ENCODE measurements at places on chromosomes 12 and 14.

GRCh38 chr12:26936559-26937442, 980 bp downstream of the INTS13 start:
- no peak for DNase-seq

DNA sequence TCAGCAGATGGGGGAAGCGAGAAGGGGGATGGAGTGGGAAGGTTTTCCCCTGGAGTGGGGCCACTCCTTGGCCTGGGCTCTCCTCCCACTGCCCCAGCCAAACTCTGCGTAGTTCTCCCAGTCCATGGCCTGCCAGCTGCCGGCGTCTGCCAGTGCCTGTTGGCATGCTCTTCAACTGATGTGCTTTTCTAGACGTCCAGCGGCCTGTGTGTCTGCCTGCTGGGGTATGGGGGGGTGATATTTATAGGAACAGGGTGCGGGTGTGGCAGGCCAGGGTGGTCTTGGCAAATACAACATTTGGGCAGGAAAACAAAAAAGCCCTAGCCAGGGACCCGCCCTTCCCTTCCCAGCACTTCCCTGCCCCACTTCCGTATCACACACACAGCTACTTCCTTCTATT, 786.3 kb upstream of the NOVA1 start:
- DNase-seq, result no peak

GRCh38 chr14:104467641-104468040, 111.9 kb upstream of the C14orf180 start:
- DNase-seq, result no peak

GRCh38 chr14:59356767-59357166, 108.4 kb downstream of the GPR135 start:
- no peak for DNase-seq

DNA sequence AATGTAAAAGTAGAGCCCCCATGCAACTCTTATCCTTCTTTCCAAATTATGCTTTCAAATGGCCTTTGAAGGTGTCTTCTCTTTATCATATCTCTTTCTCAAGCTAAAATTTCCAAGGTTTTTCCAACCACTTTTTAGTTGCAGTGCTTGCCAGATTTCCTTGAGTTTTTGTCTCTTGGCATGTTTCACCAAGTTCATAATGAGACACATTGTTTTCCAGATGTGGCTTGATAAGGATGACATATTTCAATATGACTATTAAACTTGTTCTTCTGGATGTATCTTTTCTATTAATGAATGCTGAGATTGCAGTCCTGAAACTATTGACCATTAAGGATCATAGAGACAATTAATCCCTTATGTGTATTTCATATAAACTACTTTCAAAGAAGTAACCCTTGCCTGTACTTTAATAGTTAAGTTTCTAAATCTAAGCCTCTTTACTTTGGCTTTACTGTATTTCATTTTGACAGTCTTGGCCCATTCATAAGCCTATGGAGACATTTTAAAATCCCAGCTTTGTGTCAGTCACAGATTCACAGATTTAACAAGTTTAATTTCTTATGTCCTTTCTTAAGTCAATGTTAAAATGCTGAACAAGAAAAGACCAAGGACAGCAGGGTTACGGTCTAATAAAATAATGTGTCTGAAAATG, 151.5 kb downstream of the LRFN5 start:
- DNase-seq, result no peak

- no peak for DNase-seq
Measured at GRCh38 chr14:55130196-55130550, 1.1 kb downstream of the LGALS3 start.

- no peak for DNase-seq
Measured at GRCh38 chr12:57811028-57811755, 7.3 kb downstream of the AVIL start.

- no peak for DNase-seq
Measured at GRCh38 chr12:40123496-40123895, 17.6 kb upstream of the SLC2A13 start.

- DNase-seq, result no peak
Measured at GRCh38 chr12:93939641-93940325, 208.6 kb upstream of the PLXNC1 start.

DNA sequence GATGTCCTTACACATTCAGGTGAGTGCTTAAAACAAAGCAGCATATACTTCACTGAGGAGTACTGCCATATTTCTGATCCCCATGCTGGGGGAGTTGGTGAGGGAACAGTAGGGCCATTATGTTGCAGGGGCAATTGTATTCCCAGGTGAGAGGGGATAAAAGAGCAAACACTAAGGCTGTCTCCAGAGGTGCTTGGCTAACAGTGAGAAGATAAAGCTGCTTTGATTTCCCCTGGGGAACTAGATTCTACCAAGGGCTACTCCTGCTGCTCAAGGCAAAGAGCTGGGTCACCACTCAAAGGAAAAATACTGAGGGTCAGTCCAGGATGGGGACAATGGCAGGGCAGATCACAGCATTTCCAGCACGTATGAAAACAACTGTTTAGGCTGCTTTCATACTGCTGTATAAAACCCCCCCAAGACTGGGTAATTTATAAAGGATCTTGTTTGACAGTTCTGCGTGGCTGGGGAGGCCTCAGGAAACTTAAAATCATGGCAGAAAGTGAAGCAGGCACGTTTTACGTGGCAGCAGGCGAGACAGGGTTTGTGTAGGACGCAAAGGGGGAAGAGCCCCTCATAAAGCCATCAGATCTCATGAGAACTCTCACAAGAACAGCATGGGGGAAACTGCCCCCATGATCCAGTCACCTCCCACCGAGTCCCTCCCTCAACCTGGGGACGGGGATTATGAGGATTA, 47.8 kb upstream of the OR5AU1 start:
- no peak for DNase-seq

DNA sequence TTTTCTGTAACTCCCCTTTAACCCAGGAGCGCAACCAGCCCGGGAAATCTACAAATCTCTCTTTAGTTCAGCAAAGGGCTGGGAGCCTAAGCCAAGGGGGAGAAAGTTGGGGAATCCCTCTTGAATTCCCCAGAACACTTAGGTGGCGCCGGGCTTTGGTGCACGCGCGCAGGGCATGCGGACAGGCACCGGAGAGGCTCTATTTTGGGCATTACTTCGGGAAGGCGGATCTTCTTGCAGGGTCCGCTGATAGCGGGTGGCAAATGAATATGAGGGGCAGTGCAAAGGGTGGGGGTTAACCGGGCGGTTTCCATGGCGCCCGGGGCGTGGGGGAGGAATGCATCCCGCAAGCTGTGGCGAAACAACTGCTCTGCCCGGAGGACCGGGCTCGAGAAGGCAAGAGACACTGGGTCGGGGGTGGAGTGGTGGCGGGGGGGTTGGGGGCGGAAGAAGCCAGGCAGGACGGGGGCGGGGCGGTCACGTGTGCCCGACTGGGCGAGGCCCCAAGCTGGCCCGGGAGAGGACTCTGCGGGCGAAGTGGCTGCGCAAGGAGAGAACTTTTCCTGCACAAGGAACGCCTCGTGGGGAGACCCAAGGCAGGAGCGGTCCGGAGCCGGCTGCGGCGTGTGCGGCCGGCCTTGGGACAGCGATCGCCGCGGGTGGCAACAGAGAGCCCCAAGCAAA, at the start of gene FLVCR2:
TSS of gene FLVCR2 (plus strand) at position 519 of the 684 bp plus-strand sequence. CDS start 353 bp downstream, outside the sequence.
- peak; percentile 91 for DNase-seq

- no peak for DNase-seq
Measured at GRCh38 chr12:28051516-28052354, 79.2 kb upstream of the PTHLH start.

DNA sequence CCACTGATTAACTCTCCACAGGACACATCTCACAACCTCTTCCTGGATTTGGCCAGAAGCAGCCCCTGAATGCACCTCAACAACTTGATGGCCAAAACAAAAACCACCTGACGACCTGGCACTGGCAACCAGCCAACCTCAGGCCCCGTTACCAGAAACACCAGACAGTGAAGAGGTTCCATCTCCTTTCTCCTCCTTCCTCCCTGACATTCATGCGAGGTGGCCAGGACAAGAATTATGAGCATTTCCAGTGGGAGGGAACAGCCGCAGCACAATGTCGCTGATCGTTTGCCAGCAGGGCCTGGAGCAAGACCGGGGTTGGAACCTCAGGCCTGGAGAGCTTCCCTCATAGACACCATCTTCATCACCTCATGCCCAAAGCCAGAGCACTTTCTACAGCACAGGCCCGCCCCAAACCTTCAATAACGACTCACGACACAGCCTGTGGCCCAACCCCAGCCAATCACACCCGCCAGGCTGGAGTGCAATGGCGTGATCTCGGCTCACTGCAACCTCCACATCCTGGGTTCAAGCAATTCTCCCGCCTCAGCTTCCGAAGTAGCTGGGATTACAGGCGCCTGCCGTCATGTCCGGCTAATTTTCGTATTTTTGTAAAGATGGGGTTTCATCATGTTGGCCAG, 48.7 kb downstream of the CCDC88C start:
- no peak for DNase-seq

DNA sequence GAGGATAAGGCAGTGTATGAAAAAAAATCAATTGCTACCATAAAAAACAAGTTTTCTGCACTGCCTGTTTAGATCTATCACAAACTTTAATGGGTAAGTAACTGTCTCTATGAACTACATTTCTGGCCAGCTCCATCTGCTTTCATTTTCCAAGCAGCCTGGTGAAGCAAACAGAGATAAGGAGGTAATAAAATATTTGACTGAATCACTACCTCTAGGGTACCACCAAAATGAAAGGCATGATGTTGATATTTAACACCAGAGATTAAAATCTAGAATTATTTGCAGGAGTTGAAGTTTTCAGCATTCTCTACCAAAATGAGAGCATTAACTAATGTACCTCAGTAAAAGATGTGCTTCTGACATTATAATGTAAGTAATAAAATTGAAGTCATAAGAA, 863.5 kb upstream of the MGAT4C start:
- DNase-seq, result no peak

- DNase-seq, result no peak
Measured at GRCh38 chr12:103505371-103506236, 9.8 kb upstream of the C12orf42 start.
